ENCODE measurements at places on chromosomes 16 and 17.

GRCh38 chr16:57594531-57595031 lies 33.8 kb upstream of the ADGRG1 start:
- peak; percentile 49 for DNase-seq

- DNase-seq, result no peak
Measured at GRCh38 chr16:67407176-67407787, 9.0 kb downstream of the ZDHHC1 start.

DNA sequence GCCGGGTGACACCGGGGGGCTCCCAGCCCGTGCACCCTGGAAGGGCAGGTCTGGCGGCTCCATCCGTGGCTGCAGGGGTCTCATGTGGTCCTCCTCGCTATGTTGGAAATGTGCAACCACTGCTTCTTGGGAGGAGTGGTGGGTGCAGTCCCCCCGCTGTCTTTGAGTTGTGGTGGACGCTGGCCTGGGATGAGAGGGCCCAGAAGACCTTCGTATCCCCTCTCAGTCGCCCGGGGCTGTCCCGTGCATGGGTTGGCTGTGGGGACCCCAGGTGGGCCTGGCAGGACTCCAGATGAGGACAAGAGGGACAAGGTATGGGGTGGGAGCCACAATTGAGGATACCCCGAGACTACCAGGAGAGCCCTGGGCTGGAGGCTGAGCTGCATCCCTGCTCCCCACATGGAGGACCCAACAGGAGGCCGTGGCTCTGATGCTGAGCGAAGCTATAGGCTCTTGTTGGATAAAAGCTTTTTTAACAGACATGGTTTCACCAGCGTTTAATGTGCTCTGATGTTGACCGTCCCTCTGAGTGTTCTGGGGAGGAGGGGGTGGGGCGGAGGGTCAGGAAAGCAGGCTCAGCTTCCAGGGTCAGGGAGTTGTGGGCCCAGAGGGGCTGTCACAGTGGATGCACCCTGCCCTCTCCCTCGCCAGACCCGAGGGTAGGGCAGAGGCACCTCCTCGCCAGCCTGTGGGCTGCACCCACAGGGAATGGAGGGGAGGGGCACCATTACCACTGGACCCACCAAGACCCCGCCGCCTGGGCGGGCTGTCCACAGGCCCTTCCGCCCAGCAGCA lies 5.4 kb downstream of the SPATA2L start:
- no peak for DNase-seq

GRCh38 chr16:6499413-6499812 lies 833.2 kb upstream of the RBFOX1 start:
- DNase-seq, result no peak

- no peak for DNase-seq
Measured at GRCh38 chr16:35631261-35631945, 2172.0 kb downstream of the TP53TG3F start.

GRCh38 chr16:2212362-2213324 lies 2.0 kb upstream of the BRICD5 start:
- DNase-seq, result no peak

DNA sequence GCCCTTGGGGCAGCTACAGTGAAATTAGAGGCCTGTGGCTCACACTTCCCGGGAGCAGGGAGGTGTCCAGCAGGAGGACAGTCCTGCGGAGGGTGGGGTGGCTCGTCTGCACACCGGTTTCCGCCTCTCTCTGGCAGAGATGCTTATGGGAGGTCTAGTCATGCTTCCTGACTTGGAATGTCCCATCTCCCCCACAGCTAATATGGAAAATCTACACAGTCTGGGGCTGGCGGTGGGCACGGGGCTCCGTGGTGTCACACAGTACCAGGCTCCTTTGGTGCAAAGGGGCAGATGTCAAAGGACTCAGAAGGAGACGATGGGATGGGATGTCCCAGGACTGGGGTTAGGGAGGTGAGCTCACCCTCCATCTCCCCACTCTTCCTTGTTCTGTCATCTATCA lies 44.1 kb upstream of the DOC2B start:
- DNase-seq, result no peak

DNA sequence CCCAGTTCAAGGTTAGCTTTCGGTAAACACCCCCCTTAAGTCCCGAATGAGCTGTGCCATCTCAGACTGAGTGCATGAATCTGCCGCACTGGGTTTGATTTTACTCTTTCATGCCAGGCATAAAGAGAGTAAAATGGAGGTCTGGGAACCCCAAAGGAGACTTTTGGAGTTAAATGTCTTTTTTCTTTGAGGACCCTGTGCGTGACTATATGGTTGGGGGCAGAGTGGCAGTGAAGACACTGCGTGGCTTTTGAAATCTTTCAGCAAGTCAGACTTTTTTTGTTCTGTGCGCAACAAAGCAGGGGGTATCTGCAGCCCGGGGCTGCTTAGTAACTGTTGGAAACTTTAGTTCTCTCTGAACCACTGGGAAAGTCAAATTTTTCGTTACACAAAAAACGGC lies 392.9 kb upstream of the SALL1 start:
- DNase-seq, result no peak

GRCh38 chr16:25951999-25952398 lies 260.2 kb downstream of the HS3ST4 start:
- DNase-seq, result no peak

- no peak for DNase-seq
Measured at GRCh38 chr17:43698678-43699437, 37.1 kb upstream of the MEOX1 start.

GRCh38 chr16:54957403-54958166 lies 26.9 kb downstream of the IRX5 start:
- no peak for DNase-seq

DNA sequence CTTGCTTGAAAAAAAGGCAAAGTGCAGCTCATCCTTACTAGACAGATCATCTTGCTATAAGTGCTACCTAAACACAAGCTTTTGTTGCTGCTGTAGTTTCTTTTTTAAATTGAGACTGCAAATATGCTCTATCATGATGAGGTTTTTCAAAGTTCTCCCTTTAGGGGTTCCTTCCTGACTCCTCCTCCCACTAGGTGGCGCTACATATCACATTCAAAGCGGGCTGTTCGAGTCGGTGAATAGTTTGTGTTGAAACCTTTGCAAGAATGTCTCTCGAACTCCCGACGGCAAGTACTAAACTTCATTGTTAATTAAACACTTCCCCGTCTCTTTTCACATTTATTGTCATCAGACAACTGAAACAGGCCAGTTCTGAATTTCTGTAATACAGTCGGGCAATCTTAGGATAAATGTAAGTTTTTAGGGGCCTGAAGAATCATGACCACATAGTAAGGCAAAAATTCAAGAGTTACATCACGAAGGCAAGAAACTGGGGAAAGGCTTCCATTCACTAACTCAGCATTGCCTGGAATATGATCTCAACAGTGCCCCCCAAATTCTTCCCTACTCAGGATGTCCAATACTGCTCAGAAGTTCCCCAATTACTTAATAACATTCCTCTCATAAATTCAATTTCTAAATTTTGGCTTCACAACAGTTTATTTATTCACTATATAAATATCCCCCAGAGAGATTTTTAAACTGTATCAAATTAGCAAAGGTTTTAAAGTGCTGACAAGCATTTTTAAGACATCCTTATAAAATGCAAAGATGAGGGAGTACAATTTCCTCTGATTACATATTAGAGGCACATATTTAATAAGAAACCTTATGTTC lies 6.7 kb downstream of the HS3ST3A1 start:
- DNase-seq, result no peak

DNA sequence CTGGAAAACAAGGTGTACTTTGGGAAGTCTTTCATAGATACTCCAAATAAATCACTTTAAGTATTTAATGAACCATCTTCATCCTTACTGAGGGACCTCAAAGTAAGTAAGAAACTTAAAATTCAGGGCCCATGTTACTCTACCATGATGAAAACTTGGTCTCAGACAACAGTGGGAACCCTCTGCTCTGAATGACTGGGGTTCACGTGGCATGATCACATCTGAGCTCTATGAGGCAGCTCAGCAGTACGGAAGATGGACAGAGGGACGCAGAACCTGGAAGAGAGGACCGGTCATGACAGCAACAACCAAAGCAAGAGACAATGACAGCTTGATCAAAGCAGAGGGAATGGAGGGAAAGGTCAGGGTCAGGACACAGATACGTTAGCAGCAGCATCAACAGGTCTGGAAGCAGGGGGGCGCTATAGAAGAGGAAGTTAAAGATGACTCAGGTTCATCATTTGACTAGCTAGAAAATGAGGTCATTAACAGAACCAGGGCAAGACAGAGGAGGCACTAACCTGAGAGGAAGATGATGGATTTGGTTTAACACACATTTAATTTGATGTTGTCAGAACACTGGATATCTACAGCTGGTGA lies 9.5 kb downstream of the XPO6 start:
- no peak for DNase-seq

GRCh38 chr17:41647038-41647813 lies 22.9 kb upstream of the KRT17 start:
- no peak for DNase-seq

GRCh38 chr17:34800661-34801060 lies 160.6 kb downstream of the CCT6B start:
- DNase-seq, result no peak

DNA sequence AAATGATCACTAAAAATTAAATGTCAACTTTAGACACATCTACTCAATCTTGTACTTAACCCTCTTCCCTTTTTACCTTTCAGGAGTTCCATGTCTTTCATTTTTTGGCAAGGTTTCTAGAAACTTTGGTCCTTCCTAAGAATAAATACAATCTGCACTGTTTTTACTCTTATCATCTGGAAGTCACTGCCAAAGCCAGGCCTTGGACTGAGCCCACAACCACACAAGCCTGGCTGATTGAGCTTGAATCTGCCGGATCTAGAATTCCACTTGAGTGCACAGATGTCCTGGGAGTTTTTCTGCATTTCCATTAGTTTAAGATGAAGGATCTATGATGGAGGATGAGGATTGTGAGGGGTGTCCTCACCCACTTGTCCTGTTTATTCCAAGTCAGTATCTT lies 126.1 kb downstream of the VPS53 start:
- DNase-seq, result no peak

DNA sequence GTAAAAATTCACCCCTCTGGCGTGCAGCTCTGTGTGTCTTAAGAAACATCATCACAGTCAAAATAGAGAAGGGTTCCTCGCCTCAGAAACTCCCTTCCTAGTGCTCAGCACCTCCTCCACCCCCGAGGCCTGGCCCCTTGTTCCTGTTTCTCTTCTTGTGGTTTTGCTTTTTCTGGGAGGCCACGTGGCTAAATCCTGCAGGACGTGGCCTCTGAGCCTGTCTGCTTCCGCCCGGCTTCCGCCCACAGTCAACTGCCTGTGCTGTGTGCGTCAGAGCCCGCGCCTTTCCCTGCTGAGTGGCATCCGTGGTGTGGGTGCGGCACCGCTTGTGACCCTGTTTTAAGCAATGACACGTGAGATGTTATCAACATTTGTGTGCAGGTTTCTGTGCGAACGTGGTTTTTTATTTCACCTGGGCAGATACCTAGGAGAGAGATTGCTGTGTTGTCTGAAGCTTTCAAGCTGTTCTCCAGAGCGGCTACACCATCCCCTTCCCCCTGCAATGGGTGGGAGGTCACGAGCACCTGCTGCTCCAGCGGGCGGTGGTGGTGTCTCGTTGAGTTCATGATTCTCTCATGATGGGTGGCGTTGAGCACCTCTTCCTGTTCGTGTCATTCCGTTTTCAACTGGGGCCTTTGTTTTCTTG lies 21.7 kb downstream of the ACSF3 start:
- DNase-seq, result no peak

DNA sequence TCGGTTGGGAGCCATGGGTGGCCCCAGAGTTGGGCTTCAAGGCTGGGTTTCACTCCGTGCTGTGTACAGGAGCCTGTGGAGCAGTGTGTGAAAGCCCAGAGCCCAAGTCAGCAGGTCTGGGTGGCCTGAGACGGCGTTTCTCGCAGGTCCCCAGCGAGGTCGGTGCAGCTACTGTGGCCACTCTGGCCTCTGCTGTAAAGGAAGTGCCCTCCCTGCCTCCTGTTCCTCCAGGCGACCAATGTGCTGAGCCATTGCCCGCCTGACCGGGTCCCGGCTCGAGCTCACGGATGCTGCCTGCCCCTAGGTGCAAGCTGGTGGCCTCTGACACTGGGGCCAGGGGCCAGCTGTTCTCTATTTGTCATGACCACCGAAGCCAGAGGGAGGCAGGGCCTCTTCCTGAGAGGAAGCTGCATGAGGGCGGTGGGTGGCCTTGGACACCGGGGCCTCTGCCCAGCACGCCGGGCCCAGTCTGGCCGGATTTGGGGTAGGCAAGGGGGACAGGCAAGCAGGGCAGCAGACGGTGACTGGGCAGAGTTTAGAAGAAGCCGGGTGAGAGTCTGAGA lies 170.9 kb downstream of the IRF8 start:
- no peak for DNase-seq
